HEK293T (cell line): ENCODE measurements at places on chromosomes 2 and 18.

- DNase-seq: peak; percentile 84
Measured at GRCh38 chr2:61888267-61889055, at the start of gene CCT4. Gene CCT4 (minus strand): TSS chr2:61888656. CDS start chr2:61888507, 149 bp downstream.

DNA sequence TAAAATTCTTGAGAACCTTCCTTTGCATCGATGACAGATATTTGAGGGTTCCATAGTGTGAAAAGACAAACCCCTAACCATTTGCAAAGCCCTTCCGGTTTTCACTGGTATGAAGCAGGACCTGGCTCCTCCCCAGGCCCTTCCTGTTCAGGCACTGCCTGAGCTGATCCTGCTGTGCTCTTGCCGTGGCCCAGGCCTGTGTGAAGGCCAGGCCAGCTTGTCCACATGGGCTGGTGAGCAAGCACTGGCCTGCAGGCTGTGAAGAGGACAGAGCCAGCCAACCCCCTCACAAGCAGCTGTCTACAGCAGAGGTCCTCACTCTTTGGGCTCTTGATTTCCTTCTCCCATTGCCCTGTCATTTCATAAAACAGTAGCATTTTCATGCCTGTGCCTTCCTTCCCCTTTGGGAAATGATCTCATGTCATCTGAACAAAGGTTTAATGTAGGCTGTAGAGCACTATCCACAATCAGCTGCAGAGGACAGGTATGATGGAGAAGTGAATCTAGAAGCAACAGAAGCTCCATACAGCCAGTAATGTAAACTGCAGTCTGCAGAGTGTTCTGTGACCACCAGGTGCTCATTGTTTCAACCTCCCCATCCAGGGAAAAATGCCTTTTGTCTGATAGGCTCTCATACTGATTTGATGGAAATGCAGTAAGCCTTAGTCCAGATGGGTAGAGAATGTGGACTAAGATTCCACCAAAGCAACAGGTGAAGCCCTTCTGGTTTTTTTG is 19.8 kb downstream of the MPHOSPH10 start:
- no peak for DNase-seq

- peak; percentile 60 for DNase-seq
Measured at GRCh38 chr2:88452565-88452905, at the start of gene FOXI3. Gene FOXI3 (minus strand): TSS chr2:88452693. CDS start chr2:88452535, 158 bp downstream.

GRCh38 chr2:197236816-197237215 is 73.8 kb downstream of the ANKRD44 start:
- DNase-seq: no peak
